Fibroblast of skin of right quadriceps (primary cell): ENCODE measurements at places on chromosomes 12 and 14.

DNA sequence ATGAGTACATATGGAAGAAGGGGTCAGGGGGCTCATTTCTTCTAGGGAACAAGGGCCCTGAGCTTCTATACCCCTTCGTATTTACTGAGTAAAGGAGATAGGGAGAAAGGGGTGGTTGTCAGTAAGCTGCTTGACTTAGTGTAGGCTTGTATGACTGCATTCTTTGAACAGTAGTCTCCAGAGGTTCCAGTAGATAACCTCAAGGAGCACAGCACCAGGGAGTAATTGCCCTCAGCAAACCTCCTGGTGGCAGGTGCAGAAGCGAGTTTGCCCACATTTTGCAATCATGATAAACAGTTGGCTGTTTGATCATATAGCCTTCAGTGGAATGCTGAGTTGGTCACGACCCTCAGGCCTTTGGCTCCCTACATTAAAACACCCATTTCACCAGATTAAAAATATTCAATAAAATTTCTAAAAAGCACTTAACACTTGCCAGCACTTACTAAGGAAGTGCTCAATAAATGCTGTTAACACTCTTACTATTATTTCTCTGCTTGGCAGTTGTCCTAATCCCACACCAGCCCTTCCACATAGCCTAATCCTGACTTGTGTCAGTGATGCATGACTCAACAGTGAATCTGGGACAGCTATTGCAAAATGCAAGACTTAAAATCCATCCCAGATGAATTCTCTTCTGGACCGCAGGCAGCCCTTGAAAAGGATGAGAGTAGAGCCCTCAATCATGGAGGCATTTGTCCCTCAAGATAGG, 3.7 kb upstream of the DHRS4L2 start:
- DNase-seq = peak; percentile 95

GRCh38 chr12:73106296-73106695, 834.1 kb downstream of the TRHDE start:
- no peak for DNase-seq

DNA sequence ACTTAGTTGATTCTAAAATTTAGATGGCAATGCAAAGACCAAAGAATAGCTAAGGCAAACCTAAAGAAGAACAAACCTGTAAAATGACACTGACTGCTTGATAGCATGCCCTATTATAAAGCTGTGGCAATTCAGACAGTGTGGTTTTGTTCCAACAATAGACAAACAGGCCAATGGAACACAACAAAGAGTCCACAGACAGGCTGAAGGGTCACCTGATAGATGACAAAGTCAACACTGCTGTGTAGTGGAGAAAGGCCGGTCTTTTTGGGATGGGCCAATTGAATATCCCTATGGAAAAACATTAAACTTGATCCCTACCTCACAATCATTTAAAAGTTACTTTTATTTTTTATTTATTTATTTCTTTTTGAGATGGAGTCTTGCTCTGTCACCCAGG, 33.8 kb upstream of the SLC25A3 start:
- DNase-seq = no peak

DNA sequence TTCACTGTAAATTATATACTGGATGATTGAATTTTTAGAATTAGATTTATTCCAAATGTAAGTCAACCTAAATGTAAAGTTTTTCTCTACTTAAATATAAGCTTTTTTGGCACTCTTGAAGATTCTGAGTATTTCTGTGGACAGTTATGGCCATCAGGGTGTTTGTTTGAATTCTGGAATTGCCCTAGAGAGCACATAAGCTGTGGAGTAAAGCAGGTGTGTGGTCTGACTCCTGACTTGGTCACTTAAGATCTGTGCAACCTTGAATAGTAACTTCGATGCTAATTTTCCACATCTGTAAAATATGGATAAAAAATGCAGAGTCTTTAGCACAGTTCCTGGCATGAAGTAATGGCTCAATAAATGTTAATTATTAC, 64.4 kb downstream of the FUT8 start:
- DNase-seq = no peak

- no peak for DNase-seq
Observed at GRCh38 chr12:9740106-9740750, 7.3 kb upstream of the CLECL1 start.

- DNase-seq = no peak
Observed at GRCh38 chr12:69243099-69244084, 4.0 kb downstream of the CPSF6 start.

DNA sequence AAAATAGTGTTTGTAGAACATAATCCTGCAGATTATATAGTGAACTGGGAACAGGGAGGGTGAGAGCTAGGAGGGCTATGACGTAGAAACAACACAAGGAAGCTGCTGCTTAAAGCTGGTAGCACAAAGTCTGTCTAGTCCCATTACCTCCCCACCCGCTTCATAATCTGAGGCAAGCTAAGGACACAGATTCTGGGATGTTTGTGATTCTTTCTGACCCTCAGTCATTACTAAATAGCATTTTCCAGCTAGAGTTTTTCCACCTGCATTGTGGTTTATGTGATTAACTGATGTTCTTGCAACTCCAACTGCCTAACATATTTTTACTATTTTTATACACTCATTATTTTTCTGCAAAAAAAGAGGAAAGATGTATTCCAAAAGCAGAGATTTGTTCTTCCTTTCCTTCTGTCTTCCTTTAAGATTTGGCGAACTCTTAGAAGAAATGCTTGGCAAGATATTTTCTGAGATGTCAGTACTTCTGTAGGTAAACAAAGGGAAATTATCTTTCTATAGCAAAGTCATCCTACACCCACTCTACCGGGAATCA, 293.2 kb upstream of the FAR2 start:
- DNase-seq = no peak

DNA sequence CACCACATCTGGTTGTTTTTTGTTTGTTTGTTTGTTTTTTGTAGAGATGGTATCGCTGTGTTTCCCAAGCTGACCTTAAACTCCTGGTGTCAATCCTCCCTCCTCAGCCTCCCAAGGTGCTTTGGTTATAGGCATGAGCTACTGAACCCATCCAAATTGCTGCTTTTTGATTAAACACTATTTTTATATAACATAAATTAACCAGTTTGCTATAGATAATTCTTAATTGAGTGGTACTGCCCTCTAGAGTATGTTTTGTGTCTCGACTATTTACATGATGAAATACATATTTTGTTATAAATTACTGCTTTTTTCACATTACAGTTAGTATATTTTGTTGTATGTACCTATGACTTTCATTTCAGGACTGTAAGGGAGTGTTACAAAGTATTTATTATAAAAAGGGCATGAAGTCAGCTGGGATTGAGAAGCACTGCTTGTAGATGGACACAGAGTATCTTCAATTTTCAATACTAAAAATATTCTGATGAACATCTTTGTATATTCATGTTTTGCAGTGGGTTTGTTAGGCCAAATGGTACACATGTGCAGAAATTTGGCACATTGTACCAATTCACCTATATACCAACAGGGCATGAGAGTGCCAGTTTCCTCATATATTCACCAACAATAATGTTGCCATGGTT, 14.9 kb upstream of the SCAF11 start:
- no peak for DNase-seq

DNA sequence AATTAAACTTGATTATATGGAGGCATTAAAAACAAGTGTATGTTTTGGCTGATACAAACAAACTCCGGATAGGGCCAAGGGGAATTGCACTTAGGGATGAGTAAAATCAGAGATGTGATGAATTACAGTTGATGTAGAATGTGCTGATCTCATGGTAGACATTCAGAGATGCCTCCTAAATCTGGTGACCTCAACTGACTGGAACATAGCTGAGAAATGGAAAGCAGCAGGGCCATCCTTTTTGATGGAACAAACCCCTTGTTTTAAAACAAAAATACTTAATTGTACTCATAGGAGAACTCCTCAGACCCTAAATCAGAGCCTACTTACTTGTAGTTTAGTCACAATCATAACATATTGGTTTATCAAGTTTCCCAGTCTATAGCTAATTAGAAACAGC, 122.8 kb downstream of the C12orf75 start:
- peak; percentile 72 for DNase-seq

DNA sequence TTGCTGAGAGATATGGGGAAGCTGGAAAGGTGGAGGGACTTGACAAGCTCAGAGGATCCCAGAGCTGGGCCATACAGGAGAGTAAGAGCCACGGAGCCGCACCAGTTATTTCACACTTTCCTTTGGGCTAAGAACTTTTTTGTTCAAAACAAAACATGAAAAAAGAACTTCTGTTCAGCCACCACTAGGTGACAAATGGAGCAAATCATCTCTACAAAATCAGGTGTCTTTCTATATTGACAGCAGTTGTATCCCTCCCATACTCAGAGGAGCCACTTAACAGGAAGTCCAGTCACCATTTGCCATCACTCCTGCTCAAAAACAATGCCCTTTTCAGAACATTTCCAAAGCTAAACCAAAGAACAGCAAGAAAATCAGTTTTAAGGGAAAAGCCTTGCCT, 70.3 kb upstream of the DBX2 start:
- DNase-seq = no peak

GRCh38 chr12:55891310-55891709, 36.4 kb downstream of the PYM1 start:
- DNase-seq = no peak

DNA sequence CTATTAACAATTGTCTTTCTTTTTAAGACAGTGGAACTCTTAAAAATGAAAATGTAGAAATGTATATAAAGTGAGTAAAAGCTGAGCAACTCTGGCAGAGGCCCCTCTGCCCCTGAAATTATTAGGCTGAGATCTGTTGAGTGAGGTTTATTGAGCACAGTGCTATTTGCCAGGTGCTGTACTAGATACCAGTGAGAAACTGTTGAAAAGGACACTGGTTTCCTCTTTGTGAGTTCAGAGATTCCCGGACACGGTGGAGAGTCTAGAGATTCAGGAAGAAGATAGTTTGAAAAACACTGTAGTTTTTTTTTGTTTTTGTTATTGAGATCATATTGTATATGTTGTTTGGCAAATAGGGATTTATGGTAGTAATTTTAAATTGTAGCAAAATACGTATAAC, 11.2 kb downstream of the ACVR1B start:
- no peak for DNase-seq

DNA sequence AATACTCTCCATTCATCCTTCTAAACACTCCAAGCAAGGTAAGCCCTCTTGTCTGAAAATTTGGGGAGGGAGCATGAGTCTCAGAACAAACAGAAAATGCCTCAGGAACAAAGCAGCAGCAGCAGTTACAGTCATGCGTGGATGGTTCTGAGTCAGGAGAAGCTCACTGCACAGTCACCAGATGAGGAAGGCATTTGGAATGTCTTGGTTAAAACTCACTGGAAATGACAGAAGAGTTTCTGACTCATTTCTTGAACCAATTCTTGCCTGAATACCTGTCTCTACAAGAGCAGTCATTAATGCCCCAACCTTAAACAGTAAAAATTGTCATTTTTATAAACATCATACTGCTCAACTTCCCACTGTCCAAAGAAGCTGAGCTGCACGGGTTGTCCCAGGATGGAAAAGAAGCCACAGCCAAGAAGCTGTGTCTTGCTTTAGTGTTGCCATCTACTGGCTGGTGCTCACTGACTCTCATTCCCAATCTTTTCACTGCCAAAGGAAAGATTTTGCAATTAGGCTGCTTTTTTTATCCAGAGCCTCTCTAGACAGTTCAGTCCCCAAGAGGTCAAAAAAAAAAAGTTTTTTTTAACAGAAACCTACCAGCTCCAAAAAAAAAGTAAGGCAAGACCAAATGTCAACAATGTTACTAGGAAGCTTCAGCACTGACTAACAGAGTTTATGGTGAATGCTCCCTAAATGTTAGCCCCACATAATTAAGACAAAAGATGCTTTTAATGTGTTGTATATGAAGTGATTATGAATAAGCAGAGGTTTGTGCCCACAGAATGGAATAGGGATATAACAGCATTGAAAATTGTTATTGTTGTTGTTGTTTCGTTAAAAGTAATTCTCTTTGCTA, 40.4 kb downstream of the KICS2 start:
- DNase-seq = peak; percentile 98

DNA sequence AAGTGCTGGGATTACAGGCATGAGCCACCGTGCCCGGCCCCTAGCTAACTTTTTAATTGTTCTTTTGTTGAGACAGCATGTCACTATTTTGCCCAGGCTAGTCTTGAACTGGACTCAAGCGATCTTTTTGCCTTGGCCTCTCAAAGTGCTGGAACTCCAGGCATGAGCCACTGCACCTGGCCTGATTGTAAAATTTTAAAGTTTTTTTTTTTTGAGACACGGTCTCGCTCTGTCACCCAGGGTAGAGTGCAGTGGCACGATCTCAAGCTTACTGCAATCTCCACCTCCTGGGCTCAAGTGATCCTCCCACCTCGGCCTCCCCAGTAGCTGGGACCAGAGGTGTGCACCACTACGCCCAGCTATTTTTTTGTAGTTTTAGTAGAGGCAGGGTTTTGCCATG, 79.1 kb upstream of the SINHCAF start:
- no peak for DNase-seq

- DNase-seq = no peak
Observed at GRCh38 chr12:1019283-1019682, 28.3 kb downstream of the ERC1 start.

DNA sequence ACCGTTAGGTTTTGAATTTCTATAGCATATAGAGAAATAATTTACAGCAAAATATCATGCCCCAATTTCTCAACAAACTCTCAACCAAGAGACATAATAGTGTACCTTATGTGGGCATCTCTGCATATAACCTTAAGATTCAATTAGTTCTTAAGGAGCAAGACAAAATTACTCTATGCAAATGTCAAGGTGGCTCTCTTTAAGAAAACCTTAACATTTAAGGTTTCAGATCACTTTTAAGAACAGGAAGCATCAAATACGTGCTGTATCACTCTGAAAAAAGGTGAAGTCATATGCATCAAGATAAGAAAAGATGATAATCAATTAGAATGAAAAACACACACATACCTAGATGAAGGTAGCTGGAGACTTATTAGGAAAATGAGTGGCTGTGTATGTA, 728.0 kb downstream of the FLRT2 start:
- no peak for DNase-seq

DNA sequence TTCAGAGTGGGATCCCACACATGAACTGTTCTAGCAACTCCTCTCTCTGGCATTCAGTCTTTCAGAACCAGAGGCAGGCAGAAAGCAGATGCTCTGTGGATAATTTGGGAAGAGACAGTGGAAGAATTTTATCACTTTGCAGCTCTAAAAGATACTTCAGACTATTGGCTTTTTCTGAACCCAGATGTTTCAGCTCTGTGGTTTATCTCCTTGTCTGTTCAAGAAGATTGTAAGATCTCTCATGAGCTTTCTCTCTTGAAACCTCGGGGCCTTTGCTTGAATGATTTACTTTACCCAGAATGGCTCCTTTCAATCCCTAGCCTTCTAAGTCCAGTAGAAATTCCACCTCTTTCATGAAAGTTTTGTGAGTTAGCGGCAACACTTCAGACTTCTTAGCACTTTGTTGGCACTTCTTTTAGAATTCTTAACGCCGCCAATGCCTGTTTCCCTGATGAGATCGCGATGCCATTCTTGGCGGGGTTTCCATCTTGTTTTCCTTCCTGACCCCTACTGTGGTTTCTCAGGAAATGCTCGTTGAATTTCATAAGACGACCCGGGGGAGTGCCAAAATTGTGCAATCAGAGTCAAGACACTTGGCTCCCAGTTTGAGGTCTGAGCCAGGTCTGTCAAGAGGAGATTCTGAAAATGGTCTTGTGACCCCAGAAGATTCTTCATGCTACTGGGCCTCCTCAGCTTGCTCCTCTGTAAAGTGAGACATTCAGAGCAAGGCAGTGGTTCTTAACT, 107.0 kb upstream of the PRICKLE1 start:
- peak; percentile 44 for DNase-seq

- DNase-seq = no peak
Observed at GRCh38 chr14:85190251-85190650, 339.7 kb upstream of the FLRT2 start.
